ENCODE measurements at places on chromosomes 1 and 21.

DNA sequence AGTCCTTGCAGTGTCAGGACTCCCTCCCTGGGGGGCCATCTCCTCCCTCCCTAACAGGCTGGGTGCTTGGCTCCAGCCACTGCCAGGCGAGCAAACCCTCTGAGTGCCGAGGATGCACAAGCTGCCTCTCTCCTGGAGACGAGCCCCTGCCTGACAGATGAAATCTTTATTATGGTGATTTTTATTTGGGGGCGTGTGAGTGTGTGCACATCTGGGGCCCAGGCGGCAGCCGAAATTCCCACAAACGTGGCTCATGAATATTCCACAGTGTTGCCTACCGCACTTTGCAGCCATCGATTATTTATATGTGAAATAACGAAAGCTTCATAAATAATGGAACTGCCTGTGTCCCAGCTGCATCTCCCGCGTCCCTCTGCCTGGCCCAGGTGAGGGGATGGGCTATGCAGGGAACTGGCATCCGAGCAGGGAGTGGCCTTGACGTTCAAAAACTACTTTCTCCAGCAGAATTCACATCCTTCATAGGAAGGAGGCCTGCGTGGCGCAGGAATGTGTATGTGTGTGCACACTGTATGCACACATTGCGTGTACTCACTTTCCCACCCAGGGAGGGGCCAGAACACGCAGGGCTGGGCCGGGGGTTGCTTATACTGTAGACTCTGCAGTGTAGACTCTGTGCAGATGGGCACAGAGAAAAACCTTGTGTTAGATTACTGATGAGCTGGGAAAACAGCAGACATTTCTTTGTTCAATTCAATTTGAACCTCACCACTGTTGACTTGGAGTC, 73.1 kb downstream of the UBIAD1 start:
- no peak for DNase-seq

GRCh38 chr21:29238053-29238966, 60.4 kb upstream of the BACH1 start:
- DNase-seq, result peak; percentile 20

GRCh38 chr21:21661741-21662140, 663.5 kb downstream of the NCAM2 start:
- DNase-seq, result no peak

DNA sequence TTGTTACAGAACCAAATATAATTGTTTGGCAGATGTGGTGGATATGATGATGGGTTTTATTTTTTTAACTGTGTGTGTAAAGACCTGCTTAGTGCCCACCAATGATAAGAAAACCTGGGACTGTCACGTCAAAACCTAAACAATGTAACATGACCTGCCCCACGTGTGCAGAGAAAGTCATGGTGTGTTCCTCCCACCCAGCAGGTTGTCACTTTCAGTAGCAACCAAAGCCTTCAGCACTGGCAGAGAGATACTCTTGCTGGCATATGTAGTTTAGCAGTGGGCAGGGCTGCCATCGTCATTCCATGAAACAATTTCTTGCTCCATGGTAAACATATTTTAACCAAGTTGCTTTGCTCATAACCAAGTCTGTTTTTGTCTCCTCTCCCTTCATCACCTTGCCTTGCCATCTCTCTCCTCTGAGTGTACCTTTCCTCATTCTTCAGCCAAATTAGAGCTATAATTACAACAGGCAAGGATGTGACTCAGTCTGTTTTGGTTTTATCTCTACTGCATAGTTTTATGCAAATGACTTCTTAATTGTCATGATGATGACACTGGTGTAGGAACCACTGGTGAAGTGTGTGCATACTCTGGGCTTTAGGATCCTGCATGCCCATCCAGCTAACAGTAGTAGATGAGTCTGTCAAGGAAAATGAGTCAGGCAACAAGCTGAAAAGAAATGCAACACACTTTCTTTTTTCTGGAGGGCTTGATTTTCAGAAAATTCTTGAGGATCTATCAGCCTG, 150.3 kb downstream of the EDEM3 start:
- DNase-seq, result no peak

DNA sequence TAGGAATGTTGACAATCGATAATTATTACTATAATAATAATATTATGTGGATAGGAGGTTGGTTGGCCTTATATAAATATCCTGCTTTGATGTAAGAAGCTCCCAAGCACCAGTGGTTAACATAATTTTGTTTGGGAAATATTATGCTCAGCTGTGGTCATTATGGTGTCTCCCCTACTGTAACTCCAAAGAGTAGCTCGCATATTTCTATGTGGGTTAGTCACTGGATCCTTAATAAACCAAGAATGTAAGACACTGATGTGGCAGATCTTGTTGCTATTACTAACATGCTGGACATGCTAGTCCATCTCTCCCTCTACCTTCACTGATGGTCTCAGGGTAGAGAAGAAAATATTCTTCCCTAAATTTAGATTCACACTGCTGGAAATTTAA, 79.2 kb upstream of the RALGPS2 start:
- no peak for DNase-seq

DNA sequence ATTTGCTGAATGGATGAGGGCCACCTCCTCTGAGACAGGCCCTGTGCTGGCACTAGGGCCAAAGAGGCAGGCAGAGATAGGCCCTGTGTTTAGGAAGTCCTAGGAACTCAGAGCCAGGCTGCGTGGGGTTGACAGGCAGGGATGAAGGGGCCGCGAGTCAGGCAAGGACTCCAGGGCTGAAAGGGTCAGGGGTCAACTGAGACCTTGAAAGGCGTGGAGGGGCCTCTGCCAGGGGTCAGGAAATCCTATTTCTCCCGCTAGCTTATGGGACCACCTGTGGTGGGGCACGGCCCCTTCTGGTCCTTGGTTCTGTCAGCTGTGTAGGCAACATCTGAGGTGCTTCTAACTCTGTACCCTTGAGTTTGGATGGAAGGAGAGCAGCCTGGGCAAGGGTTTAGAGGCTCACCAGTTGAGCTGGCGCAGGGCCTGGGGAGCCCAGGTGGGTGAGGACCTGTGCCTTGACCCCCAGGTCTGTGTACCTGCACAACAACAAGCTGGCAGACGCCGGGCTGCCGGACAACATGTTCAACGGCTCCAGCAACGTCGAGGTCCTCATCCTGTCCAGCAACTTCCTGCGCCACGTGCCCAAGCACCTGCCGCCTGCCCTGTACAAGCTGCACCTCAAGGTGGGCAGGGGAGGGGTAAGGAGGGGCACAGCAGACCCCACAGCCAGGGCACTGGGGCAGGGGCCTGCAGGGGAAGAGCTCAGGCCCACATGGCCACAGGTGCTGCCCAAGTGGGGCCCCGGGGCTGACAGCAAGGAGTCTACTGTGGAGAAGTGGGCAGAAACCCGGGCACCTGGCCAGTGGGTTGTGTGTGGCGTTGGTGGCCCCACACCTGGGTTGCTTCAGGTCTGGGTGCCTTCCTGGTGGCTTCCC, 14.9 kb downstream of the PODN start:
- no peak for DNase-seq

GRCh38 chr1:233459470-233459945, 132.0 kb downstream of the MAP3K21 start:
- DNase-seq, result no peak

- no peak for DNase-seq
These were observed 95.5 kb upstream of the EDN2 start for GRCh38 chr1:41580021-41580420.

DNA sequence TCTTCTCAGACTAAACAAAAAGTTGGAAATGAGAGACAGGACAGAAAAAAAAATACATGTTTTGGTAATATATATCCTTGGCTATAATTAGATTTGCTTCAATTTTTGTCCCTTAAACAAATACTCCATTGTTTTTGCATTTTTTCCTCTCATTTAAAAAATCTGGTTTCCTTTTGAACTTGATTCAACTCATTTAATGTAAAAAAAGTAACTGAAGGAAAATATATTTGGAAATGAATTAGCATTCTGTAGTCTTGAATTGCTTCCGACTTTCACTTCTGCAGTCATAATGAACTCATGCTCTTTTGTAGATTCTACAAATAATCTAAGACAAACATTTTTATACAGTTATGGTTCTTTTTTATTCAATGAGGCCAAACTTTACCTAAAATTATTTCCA, 309.1 kb downstream of the HMCN1 start:
- no peak for DNase-seq

- DNase-seq, result no peak
These were observed 2.7 kb upstream of the ACTRT2 start for GRCh38 chr1:3018576-3018975.

- DNase-seq, result no peak
These were observed 310.3 kb downstream of the MATN1 start for GRCh38 chr1:30413111-30413440.

GRCh38 chr1:204128964-204129896, 22.6 kb downstream of the ETNK2 start:
- DNase-seq, result peak; percentile 39

DNA sequence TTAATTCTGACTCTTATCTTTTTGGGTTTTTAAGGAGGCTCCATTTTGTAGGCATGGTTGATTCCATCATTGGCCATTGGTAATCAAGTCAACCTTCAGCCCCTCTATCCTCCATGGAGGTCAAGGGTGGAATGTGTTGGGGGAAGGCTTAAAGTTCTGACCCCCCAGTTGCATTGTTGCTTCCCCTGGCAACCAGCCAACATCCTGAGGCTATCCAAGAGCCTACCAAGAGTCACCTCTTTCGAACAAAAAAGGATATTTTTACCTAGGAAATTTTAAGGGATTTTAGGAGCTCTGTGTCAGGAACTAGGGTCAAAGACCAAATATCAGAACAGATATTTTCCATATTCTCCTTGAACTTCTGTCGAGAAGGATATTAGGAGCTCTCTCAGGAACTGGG, 251.8 kb downstream of the RYR2 start:
- DNase-seq, result no peak

GRCh38 chr1:223508796-223509195, 115.6 kb downstream of the CCDC185 start:
- DNase-seq, result no peak

DNA sequence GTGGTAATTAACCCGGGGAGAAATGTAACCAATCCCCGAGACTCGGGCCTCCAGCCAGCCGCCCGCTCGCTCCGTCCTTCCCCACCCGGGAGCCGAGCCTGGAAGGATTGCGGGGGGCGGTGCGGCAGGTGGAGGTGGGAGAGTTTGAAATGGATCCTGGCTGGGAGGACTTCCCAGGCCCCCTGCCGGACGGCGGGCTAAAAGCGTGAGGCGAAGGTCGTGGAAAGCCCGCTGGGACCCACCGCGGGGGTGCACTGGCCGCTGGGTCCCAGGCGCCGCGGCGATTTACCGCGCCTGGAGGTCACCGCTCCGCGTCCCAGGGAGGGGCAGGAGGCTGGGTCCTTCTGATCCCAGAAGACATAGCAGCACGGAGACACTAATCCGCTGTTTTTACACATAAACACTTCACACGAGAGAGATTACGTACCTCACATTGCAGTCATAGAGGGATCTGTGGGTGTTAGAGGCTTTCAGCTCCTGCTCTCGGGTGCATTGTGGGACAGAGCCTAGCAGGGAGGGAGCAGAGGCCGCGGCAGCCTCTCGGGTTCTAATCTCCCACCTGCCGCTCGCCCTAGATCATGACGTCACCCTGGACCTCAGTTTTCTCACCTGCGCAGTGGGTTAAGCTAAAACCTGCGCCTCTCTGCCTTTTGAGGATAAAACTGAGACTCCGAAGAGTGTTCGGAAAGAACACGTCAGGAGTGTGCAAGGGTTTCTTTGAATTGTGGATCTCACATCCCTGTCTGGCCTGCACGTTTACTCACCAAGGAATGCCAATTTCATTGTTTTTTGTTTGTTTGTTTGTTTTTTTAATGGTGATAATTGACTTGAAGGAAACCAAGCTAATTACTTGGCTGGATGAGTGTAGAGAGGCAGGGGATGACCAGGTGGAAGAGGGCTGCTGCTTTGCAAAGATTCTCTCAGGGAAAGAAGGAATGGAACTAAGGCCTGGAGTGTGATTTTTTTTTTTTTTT, 17.1 kb upstream of the TMEM9 start:
- no peak for DNase-seq

GRCh38 chr1:243267471-243267880, 11.6 kb downstream of the SDCCAG8 start:
- no peak for DNase-seq

DNA sequence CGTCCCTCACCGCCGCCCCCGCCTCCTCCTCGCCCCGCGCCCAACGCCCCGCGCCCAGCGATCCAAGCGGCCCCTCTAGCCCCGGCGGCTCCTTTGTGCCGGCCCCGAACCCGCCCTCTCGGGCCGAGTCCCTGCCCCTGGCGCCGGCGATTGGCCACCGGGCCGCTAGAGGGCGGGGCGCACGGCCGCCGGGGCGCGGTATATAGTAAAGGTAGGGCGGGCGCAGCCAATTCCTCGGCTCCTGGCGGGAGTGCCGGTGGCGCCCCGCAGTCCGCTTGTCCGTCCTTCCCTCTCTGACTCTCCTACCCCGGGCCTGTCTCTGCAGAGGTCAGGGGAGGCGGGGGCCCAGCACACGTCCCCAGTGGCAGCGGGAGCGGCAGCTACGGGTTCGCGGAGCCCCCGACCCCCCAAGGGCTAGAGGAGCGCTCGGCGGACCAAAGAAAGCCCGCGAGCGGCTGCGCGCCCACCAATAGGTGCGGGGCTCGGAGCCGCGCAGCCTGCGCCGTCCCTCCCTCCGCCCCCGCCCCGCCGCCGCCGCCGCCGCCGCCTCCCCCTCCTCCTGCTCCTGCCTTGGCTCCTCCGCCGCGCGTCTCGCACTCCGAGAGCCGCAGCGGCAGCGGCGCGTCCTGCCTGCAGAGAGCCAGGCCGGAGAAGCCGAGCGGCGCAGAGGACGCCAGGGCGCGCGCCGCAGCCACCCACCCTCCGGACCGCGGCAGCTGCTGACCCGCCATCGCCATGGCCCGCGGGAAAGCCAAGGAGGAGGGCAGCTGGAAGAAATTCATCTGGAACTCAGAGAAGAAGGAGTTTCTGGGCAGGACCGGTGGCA, at the start of gene ATP1B1:
Gene ATP1B1, plus strand, starts transcription at position 596 of the 826 bp plus-strand sequence. Its CDS starts 140 bp downstream, at position 736.
- DNase-seq, result peak; percentile 87
